Esophagus squamous epithelium (tissue), 5 donors: ENCODE measurements at places on chromosomes 6 and 20.

DNA sequence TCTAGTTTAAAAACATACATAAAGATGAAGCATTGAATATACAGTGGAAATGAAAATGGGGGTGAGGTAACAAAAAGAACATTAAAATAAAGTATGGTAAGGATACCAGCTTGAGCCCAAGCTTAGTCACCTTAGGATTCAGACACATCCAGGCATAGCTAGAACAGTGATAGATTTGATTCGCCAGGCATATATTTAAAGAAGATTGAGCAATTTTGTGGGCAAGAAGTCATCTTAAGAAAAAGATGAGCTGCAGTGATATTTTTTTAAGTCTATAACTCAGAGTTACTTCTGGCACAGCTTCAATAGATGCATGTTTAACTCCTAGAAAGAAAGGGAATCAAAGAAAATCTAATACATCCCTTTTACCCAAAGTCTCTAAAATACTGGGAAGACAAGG lies 97.9 kb downstream of the BMP5 start:
- no peak for DNase-seq

- no peak for DNase-seq
Observed at GRCh38 chr6:42551217-42551616, 12.6 kb upstream of the UBR2 start.

DNA sequence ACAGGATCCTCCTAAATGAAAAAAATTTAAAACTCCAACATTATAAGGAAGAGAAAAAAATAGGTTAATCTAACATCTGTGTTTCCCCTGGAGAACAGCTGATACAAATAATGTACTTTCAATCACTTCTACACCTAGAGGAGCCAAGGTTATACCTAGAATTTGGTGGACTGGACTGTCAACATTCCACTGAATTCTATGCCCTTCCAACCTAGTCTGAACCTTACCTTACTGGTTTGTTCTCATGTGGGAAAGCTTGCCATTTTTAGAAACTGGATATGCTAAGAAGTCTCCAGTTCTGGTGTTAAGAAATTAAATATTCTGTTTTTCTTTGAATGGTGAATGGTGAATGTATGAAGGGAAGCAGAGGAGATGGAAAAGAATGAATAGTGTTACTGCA lies 162.4 kb downstream of the DST start:
- DNase-seq, result no peak

- no peak for DNase-seq
Observed at GRCh38 chr6:138598562-138599173, 99.4 kb upstream of the NHSL1 start.

DNA sequence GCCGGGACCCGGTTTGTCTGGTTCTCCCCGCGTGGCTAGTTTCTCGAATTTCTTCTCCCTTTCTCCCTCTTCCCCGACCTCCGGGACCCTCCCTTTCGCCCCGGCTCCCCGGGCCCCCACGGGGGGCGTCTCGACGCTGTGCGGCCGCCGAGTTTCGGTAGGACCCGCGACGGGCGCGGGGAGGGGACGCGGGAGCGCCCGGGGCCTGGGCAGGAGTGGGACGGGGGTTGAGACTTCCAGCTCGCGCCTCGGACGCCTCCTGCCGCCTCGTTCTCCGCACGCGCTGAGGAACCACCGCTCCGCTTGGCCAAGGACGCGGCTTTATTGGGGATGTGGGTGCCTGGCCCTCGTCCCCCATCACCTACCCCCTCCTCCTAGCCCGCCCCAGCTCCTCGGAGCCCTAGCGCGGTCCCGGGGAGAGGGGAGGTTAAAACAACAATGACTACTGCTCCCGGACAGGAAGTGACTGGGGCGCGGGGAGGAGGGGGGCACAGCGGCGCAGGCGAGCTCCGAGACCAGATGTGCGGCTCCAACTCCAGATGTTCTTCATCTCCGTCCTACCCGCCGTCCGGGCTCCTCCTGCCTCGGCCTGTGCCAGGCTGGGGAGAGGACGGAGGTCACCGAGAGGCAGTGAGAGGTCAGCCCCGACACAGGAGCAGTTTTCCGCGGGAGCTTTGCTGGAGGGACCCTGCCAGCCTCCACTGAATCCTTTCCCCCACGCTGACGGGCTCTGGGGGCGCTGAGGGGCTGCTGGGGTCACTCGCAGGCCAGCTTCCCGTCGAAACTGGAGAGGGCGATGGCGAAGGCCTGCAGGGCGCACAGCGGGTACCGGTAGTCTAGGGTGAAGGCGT lies 917 bp upstream of the TEAD3 start:
- no peak for DNase-seq
